ENCODE measurements at places on chromosomes 4 and X.
A peak's percentile ranks its signal among the peaks of the same experiment; 100 is the strongest.

DNA sequence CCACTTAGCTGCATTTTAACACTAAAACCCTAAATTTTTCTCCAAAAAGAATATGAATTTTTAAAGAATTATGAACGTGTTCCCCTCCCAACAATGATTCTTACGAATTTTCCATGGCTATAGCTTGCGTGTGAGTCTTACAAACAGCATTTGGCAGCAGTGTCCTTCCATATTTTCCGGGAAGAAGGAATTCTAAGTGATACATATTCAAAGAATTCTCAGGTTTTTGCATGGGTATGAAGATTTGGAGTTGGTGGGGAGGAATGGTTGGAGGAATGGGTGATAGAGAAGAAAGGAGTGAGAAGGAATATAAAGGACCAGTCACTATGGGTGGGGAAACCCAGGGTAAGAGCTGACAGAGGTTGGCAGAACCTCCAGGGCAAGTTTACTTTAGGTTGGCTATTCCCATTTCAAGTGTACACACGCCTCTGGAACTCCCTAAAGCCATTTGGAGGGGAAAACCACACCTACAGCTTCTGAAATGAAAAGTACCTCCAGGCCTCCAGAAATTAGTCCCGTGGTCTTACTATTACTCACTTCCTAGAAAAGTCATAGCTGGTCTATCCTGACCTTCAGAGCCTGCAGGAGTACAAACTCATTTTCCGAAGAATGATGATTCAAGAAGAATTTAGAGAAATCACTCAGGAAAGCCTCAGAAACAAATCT, 420.8 kb upstream of the DIPK2B start:
- DNase-seq, result peak; percentile 10

- DNase-seq, result no peak
These were observed 937 bp downstream of the HELQ start for GRCh38 chr4:83454686-83455085.

GRCh38 chr4:153189016-153189801, 15.0 kb upstream of the TRIM2 start:
- no peak for DNase-seq

GRCh38 chr4:140755774-140756318, 339 bp downstream of the TBC1D9 start:
- DNase-seq, result peak; percentile 75

Data from GM06990 (cell line).